Brain (organoid and tissue), 16 donors: ENCODE measurements at places on chromosomes 6 and 20.

- no peak for DNase-seq
These were observed 20.8 kb downstream of the MCM8 start for GRCh38 chr20:5971203-5971602.

- no peak for DNase-seq
These were observed 32.1 kb downstream of the PKIG start for GRCh38 chr20:44614525-44614924.

DNA sequence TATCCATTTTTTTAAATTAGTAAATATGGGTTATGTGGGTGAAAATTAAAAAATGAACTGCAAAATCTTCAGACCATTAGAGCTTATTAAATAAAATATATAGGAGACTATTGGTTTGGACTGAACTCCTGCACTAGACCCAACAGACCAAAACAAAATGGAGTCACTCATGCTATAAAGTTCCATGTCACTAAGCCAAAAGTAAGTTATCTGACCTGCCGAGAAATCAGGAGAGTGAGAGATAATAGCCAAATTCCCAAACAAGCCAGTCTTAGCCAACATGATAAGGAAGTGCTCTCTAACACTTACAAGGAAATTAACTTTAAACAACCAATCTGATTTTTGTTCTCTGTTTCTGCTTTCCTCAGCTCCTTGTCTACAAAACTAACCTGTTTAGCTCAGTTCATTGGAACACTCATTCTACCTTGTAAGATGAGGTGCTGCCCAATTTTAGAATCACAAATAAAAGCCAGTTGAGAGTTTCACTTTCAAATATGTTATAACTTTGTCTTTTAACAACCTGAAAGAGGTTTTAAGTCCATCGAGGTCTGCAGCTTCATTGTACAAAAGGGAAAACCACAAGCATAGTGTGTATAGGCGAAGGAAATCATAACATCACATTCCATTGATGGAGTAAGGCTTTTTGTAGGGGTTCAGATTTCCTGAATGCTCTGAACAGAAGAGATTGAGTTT is 220.5 kb downstream of the TENT5A start:
- DNase-seq, result no peak

- DNase-seq, result no peak
These were observed 148.4 kb upstream of the TOP1 start for GRCh38 chr20:40880063-40880728.

GRCh38 chr6:139515511-139515910 is 141.1 kb upstream of the CITED2 start:
- DNase-seq, result peak; percentile 15

GRCh38 chr20:18276821-18277220 is 11.5 kb upstream of the ZNF133 start:
- peak; percentile 34 for DNase-seq

GRCh38 chr6:7765575-7766325 is 39.9 kb downstream of the BMP6 start:
- DNase-seq, result no peak

GRCh38 chr6:3450888-3451287 is 6.0 kb downstream of the SLC22A23 start:
- no peak for DNase-seq

DNA sequence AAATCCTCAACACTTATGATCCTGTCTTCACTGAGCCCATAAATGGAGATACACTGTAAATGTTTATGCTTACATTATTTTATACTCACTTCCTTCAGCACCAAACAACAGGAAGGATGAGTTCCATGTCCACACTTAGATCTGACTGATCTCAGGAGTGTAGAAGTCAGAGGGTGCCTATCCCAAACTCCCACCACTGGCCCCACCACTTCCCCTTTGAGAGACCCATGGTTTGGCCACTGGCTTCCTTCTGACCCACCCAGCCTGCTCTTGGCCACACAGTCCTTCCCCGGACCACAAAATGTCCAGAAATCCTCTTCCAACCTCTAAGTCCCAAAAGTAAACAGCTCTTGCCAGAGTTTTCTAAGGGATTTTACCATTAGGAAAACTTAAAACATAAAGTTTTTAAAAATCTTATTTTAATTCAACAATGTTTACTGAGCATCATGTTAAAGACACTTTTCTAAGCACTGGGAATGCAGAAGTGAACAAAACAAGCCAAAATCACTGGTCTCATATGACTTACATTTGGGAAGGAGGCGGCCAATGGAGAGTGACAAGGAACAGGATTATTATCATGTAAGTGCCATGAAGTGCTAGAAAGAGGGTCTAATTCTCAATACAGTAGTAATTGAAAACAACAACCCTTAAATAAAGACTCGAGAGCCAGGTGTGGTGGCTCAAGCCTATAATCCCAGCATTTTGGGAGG is 103.8 kb downstream of the NRSN1 start:
- DNase-seq, result no peak

GRCh38 chr6:169328112-169328801 is 74.6 kb upstream of the THBS2 start:
- no peak for DNase-seq

DNA sequence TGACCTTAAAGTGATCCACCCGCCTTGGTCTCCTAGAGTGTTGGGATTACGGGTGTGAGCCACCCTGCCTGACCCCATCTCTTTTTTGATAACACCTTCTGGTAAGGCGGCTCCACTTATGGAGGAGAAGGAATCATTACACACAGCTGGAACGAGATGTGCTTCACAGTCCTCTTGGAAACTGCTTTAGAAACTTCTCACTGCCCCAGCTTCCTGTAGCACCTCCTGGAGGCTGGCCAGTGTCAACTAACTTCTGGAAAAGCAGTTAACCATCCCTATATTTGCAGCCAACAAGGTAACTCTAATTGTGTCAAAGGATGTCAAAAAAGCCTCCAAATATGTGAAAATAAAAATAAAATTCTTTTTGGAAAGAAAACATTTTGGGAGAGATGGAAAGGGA is 48.8 kb upstream of the BCLAF1 start:
- DNase-seq, result no peak

DNA sequence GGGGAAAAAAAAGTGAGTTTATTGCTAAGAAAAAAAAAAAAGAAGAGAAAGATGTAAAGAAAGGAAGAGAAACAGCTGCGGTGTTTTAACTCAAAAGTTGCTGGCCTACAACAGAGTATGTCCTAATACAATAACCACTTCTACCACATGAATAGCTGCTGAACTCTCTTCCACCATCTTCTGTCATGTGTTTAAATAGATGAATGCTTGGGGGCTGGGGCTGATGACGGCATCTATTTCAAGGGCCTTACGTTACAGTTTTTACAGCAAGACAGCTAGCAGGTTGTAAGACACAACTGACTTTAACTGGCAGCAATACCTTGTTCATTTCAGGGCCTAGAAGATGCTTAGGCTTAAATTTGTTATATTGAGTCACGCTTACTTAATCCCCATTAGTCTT is 50.4 kb downstream of the MAP3K7 start:
- peak; percentile 9 for DNase-seq

GRCh38 chr6:154956771-154957522 is 38.2 kb upstream of the TIAM2 start:
- no peak for DNase-seq

DNA sequence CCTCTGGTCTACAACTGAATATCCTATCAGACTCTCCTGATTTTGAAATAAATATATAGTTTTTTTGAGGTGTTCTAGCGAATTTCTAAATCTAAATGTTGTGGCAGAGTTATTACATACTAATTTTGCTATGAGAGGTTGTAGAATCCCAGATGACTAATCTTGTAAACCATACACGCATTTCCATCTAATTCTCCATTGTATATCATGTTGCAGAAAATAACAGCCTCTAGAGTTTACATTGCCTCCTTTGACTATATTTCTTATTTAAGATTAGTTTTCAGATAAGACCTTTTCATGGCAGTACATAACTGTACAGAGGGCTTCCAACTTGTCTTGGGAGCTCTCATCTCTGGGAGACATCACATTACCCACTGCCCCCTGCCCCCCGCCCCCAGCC is 22.9 kb downstream of the PTPN1 start:
- no peak for DNase-seq

DNA sequence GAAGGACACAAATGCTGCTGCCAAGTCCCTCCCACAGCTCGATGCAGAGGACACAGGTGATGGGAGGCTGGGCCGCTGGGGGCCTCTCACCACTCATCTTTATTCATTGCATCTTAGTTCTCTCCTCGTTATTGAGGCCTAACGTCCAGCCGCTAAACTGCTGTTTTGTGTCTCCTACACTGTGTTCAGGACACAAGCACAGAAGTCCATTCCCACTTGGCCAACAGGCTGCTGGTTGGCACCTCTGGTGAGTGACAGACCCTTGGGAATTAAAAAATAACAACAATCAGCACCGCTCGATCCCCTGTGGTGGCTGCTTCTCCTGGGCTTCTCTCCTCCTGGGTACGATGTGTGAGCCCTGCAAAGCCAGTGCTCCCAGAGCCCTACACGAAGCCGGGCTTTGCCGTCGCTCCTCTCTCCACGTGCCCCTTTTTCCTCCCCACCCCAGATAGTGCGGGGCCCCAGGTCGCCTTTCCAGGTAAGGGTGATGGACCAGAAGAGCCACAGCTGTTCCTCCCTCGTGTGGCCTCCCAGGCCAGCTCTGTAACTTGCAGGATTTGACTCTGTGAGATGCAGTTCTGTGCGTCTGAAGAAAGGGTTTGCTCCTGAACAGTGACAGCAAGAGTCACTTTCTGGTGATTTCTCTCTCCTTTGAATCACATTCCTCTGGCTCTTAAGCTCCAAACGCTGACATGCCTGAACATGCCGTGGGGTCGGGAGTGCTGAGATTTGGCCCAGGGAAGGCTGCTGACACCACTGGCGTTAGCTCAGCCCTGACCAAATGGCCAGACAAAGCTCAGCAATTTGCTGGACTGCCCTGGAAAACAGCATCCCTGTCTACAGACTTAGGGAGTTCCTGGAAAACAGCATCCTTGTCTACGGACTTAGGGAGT is 59.3 kb downstream of the DLL1 start:
- DNase-seq, result no peak

DNA sequence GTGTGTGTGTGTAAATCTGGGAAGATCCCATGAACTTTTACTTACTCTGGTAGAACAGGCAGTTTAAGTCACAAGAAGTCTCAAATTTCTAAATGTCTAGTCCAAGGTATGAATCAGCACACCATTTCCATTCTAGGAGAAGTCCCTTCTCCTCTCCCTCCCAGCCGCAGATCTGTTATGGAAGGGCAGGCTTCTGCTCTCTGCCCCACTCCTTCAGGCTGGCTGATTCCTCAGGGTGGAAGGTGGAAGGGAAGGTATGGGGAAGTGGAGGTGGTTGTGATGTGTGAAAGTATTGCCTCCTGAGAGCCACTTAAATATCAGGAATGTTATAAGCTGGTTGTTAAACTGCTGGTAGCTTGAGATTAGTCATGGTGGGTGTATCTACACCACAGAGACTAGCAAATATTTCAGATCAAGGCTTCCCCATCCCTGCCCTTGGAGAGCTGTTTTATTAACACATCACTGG is 44.5 kb upstream of the LAMA4 start:
- no peak for DNase-seq

GRCh38 chr20:11059659-11060058 is 385.9 kb upstream of the JAG1 start:
- no peak for DNase-seq

DNA sequence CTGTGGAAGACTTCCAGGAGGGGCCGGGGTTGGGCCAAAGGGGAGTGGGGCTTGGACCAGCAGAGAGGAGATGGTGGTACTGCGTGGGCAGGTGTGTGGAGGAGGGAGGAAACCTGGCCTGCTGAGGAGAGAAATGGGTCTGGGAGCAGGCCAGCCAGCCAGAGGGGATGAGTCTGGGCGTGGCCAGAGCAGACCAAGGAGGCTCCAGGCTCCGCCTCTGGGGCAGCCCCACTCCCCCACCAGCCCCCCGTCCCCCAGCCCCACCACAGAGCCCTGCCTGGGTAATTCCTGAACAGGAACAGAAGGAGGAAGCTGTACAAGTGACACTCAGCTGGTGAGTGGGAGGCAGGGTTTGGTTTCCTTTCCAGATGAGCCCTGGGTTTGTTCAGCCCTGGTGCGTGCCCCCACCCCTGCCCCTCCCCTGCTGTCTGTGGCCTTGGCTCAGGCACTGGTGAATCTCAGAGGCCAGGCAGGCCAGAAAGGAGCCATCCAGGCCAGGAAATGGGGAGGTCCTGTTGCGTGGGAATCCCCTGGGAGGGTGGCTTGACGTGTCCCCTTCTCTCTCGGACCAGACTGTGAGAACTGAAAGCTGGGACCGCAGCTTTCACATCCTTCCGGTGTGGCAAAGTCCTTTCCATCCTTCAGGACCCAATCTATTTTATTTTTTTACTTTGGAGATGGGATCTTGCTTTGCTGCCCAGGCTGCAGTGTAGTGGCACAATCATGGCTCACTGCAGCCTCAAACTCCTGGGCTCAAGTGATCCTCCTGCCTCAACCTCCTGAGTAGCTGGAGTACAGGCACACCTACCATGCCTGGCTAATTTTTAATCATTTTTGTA is 9.4 kb upstream of the SRC start:
- no peak for DNase-seq

GRCh38 chr20:3563548-3564177 is 92.8 kb downstream of the ATRN start:
- DNase-seq, result peak; percentile 61

DNA sequence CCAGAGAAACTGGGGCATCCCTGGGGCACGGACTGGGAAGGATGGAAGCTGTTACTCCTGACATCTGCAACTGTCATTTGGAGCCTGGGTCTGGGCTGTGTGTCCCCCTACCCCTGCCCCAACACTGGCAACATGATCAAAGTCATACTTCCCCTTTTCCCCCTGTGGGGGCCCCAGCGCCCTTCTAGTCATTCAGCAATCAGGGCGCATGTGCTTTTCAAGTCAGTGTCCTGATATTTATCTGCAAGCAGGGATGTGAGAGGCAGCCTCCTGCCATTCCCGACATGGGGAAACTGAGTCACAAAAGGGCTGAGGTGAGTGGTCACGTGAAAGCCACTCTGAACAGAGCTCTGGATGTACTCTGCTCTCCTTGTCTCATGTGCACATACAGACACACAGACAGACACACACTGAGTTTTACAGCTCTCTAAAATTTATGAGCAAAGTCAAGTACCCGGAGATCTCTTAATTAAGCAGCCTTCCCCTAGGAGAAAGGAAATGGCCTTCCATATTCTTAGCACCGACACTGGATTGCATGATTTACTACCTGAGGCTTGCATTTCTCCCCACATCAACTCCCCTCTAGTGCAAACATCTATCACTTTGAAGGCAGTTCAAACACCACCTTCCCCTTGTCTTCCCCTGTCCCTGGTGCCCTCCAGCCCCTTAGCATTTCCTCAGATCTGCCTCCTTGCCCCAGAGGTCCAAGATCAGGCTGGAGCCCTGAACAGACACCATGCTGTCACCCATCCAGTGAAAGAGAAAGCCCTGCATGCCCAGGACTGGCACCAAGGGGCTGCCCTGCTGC is 170.7 kb downstream of the CDC5L start:
- DNase-seq, result no peak

GRCh38 chr6:27605401-27606342 is 132.8 kb upstream of the ZNF184 start:
- DNase-seq, result peak; percentile 65

DNA sequence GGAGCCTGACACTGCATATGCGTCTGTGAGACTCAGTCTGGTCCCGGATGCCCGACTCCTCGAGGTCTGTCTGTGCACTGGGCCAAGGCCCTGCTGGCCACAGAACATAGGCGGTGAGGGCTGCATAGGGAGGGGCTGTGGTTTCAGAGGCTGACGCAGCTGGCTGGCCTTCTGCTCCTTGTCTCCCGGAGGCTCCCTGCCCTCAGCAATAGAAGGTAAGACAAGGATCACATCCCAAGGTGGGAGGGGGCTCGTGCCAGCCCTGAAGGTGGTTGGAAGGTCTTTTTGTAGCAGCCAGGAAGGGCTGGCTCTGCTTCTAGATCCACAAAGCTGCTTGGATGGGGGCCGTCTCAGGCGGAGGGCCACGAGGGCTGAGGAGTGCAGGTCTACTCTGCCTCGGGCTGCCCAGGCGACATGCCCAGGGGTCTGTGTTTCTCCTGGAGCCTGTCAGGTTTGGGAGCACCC is 239.8 kb upstream of the SULF2 start:
- peak; percentile 17 for DNase-seq
